ENCODE measurements at places on chromosomes 12 and 14.

GRCh38 chr12:38771871-38772270 lies 133.5 kb downstream of the CPNE8 start:
- DNase-seq = no peak

DNA sequence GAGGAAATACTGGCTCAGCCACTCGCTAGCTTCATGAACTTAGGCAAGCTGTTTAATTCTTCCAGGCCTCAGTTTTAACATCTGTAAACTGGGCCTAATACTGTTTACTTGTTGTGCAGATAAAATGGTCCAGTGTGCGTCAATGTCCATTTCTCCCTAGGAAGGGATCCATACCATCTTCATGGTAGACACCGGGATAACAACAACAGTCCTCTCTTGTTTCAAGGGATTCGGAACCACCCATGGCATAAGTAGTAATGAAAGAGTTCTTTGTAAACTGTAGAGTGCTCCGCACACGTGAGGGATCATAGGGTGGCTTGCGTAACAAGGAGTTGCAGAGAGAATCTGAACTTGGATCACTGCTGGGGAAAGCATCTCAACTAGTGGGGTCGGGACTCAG lies 17.3 kb upstream of the CHGA start:
- no peak for DNase-seq

- DNase-seq = no peak
Observed at GRCh38 chr12:48618541-48618940, 48.7 kb upstream of the LALBA start.

- no peak for DNase-seq
Observed at GRCh38 chr14:61566537-61567225, 128.6 kb upstream of the HIF1A start.

GRCh38 chr12:67790660-67791059 lies 142.1 kb downstream of the DYRK2 start:
- no peak for DNase-seq
